ENCODE measurements at places on chromosomes 13 and 19. TPM values are rescaled to one million over a fixed set of nuclear protein-coding genes. Genes with fewer than 3 reads are reported as not detected.

DNA sequence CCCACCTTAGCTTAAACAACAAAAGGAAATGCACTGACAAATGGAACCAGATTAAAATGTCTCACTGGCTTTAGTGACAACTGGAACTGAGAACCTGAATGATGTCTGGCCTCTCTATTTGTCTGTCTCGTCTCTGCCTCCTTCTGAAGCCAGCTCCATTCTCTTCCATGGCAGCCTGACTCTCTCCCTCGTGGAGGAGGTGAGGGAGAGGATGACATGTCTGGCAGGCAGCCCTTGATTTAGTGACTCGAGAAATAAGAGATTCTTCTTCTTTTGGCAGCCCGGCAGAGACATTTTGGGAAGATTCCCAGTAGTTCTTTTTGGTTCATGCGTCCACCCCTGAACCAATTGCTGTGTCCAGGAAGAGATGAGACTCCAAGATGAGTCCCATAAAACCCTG is 131.7 kb downstream of the KLF5 start:
- no peak for DNase-seq

GRCh38 chr19:19263886-19264487 is 9.1 kb downstream of the TM6SF2 start:
- no peak for DNase-seq

DNA sequence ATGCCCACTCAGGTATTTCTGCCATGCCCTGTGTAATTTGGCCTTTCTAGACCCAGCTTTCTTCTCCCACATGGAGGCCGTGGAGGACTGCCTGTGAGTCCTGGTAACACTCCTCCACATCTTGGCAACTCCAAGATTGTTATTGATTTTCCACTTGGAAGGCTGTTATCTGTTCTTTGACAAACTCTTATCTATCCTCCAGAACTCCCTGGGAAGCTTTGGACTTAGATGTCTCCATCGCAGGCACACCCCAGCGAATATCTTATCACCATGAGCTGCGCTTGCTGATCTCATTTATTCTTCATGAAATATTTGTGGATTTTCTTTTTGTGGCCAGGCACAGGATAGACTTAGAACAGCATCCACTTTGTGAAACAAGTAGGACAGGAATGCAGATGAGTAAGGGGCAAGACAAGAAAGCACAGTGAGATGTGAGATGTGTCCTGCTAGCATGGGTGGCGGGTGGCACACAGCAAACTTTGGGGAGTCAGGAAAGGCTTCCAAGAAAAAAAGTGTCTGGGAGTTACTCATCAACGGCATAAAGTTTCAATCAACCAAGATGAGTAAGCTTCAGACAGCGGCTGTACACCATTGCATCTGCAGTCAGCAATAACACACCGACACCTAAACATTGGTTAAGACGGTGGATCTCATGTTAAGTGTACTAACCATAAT is 84.5 kb upstream of the IRS2 start:
- DNase-seq = no peak

DNA sequence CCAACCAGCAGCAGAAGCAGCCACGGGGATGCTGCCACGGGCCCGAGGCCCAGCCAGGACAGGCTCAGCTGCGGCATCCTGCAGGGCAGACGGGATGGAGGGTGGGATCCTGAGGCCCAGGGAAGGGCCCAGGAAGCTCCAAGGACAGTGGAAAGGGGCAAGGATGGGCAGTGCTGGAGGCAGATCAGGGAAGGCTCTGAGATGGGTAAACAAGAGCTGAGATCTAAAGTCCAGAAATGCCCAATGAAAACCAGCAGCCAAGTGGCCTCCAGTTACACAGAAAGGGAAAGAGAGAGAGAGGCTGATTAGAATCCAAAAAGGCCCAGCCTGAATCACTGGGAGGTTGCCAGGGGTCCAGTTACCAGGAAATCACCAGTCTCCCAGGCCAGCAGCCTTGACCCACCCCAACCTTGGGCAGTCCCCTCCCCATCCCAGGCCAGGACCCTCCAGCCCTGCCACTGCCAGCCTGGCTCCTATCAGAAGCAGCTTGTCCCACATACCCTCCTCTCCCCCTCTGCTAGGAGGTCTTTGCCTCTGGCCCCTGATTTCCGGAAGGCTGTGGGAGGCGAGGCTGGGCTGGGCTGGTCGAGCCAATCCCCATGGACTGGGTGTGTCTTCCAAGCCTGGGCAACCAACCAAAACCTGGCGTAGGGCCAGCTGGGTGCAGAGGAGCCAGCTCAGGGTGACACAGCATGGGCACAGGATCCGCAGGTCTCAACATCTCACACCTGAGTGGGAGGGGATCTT is at the start of gene CYP4F11:
TSS of gene CYP4F11 (minus strand) at position 198 of the 747 bp plus-strand sequence. CDS start at position 77, 121 bp downstream.
- DNase-seq = no peak

GRCh38 chr19:38079926-38080380 is 144.1 kb downstream of the DPF1 start:
- DNase-seq = no peak

- DNase-seq = no peak
Observed at GRCh38 chr19:56132316-56132822, 8.7 kb upstream of the ZNF444 start.

- no peak for DNase-seq
Observed at GRCh38 chr19:43784981-43785808, 4.4 kb upstream of the KCNN4 start.

DNA sequence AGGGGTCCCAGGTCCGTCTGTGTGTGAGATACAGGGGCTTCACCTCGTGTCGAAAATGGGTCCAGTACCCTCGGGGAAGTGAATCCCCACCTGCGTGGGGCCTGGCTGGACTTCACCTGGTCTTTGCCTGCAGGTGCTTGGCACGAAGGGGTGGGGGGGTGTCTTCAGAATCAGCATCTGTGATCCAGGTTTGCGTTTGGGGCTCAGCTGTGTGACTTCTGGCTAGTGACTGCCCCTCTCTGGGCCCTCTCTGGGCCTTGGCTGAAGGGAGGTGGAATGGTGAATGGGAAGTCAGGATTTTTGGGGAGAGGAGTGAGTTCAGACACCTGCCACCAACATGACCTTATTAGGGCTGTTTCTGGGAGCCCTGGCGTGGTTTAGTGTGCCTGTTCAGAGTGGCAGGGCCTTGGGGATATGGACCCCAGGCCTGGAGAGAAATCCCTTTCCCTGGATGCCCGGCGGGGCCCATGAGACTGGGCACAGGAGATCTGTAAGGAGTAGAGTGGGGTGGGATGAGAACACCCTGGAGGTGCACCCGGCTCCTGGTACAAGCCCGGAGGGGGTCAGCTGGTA is 2.7 kb downstream of the CELF5 start:
- DNase-seq = no peak

GRCh38 chr19:39752390-39752789 is 14.6 kb upstream of the CLC start:
- DNase-seq = no peak

DNA sequence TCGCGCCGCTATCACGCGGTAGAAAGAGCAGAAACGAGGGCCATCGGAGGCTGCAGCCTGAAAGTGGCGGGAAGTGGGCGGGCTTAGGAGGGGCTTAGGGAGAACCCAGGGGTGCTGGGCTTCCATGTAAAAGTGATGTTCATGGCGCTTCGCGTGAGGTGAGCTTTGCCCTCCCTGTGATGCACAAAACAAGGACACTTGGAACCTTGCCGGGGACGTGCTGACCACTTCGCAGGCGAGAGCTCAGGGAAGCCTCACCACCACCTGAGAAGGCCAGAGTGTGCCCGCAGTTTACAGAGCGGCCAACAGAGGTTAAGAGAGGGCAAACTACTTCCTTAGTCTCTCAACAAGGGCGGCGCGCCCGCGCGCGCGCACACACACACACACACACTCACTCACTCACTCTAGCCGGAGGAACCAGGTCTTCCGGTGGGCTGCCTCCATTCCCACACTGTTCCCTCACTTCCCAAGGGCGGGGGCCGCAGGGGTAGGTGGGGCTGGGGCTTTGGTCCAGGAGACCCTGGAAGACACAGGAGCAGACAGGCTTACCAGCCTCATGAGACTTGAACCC is 651 bp downstream of the GAPDHS start:
- DNase-seq = no peak

DNA sequence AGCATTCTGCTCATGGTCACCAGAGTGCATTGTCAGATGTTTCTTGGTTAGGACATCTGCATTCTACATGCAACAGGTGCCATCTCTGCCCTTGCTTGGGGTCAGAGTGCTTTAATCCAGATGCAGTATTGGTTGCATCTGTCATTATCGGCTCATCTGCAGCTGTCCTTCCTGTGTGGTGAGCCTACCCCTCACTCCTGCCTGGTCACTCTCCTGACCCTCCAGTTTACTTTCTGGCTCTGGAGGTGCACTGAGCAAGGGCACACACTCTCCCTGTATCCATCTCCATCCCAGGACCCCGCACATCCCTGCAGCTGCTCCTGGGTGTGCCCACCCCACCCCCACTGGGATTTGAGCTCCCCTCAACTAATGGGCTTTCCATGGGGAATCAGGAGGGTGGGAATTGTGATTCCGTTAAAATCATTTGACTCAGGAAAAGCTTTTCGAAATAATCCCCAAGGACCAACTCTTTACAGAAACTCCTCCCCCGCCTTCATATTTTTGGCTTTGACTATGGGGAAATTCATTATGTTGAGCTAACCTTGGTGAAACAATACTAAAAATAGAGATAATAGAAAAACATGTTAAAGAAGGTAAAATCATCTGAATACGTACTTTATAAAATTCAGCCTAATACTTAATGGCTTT is 70.2 kb downstream of the COL4A2 start:
- DNase-seq = no peak

GRCh38 chr13:46553521-46553885 is 533 bp downstream of the LRCH1 start:
- DNase-seq = no peak

GRCh38 chr19:31555634-31556215 is 206.5 kb upstream of the TSHZ3 start:
- DNase-seq = no peak

DNA sequence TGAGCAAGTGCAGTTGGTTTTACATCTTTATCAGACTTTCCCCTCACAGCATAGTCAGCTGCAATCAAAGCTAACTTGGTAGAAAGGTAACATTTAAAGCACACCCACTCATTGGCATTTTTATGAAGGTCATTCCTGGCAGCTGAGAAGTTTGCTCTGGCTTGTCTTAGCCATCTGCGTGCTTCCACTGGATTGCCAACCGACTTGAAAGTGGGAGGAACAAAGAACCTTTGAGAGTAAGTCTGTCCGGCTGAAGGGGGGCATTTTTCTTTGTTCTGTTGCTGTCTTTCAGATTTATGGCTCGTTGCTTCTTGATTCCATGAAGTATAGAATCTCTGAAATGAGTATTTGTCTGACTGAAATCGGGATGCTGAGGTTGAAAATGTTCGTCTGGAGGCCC is 103.1 kb downstream of the SACS start:
- DNase-seq = no peak

DNA sequence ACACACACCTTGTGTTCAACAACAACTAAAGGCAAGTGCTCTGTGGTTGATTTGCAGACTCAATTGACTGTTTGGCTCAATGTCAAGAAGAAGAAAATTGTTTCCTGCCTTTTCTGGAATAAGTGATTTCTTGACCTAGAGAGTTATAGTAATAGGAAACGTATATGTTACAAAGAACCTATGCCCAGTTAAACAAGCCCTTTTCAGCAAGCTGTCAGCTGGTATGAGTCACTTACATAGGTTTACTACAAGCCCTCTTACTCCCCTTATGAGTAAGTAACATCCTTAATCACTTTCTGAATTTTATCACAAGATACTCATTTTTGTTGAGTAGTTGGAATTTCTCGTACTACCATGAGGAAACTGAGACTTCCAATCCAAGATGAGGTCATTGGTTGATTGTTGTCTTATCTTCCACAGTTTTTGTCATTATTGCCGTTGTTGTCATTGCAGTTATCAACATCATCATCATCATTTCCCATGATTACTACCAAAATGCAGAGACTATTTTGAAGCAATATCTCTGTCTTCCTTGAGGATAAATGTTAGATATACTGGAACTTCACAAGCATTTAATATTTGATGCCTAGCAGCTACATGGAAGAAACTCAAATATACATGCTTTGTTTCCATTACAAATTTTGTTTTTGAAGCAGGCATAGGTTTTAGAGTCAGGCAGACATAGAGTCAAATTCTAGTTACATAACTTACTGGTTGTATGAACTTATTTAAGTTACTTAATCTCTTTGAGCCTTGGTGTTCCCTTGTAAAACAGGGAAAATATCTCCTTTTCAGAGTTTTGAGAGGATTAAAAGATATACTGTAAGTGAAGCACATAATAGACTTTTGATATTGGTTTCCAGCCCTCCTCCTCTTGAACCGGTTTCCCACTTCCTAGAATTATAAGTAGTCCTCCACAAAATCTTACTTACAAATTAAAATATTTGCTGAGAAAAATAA is 106.0 kb downstream of the RAP2A start:
- no peak for DNase-seq

DNA sequence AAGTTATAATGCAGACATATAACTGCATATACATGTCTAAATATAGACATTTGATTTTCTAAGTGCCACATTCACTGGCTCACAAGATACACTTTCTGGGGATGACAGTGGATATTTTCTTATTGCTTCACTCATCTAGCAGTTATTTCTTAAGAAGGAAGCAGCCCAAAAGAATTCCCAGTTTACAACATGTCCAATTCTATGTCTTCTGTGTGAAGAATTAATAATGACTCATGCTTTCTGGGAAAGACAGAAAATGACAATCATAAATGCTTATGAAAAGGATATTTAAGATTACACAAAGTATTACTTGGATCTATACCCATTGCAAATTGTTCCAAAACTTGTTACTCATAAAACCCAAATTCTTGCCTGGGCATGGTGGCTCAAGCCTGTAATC is 543.4 kb downstream of the SUCLA2 start:
- DNase-seq = no peak

GRCh38 chr13:29771247-29771646 is 79.2 kb downstream of the UBL3 start:
- no peak for DNase-seq

DNA sequence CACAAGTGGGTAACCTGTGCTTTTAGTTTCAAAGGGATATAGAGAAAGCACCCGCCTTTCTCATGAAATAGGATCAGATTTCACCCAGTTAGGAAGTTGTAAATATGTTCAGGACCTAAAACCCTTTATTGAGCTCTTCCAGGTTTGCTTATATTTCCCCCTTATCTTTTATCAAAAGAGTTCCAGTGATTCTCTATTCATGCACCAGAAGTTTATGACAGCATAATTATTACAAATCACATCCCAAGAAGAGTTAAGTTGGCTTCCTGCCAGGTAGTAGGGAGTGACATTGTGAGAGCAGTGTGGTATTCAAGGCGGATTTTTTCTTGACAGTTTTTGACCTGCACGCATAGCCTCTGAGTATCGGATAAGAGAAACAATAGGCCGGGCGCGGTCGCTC is 190.3 kb downstream of the STK24 start:
- DNase-seq = no peak

DNA sequence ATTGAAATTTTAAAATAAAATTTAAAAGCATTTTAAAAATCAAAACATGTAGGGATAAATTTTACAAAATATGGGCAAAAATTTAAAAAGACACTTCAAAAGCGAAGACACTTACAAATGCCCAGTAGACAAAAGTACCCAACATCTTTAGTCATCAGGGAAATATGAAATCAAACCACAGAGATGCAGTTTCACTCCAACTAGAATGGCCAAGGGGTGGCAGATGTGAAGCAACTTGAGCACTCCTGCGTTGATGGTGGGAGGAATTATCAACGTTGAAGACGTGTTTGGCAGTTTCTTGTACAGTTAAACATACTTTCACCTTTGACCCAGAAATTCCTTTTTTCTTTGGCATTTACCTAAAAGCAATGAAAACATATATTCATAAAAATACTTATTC is 518.0 kb upstream of the SGCG start:
- no peak for DNase-seq

GRCh38 chr19:42794765-42795164 is 29.3 kb upstream of the PSG8 start:
- DNase-seq = no peak

- no peak for DNase-seq
Observed at GRCh38 chr13:100573121-100573520, 15.5 kb downstream of the GGACT start.

Gene FCAR
- polyA plus RNA-seq = 0.25 TPM

Gene CYSLTR2
- 0.56 TPM for polyA plus RNA-seq

Gene COMP
- polyA plus RNA-seq = 0.76 TPM
